Stimulated activated CD8-positive, alpha-beta memory T cell treated with anti-CD3 and anti-CD28 coated beads, Interleukin-7, amount 100 ng/mL, for 48 hours (primary cell): ENCODE measurements at places on chromosomes 13 and 19.

DNA sequence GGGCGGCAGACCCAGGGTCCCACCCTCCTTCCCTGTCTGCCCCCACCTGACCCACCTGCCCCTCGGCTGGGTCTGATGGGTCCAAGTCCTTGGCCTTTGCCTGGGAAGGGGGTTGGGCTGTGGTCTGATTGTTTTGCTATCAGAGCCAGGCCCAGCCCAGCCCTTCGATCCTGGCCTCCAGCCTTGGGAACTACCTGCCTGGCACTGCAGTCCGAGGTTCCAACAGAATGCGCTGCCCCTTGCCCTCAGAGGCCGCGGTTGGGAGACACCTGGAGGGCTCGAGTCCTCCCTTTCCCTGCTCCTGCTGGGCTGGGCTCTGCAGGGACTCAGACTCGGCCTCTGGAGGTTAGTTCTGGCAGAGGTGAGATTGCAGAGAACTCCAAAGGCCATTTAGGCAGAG lies 1.6 kb downstream of the CCL25 start:
- no peak for DNase-seq

- DNase-seq: no peak
These were observed 550 bp upstream of the DLL3 start for GRCh38 chr19:39497996-39498797.

DNA sequence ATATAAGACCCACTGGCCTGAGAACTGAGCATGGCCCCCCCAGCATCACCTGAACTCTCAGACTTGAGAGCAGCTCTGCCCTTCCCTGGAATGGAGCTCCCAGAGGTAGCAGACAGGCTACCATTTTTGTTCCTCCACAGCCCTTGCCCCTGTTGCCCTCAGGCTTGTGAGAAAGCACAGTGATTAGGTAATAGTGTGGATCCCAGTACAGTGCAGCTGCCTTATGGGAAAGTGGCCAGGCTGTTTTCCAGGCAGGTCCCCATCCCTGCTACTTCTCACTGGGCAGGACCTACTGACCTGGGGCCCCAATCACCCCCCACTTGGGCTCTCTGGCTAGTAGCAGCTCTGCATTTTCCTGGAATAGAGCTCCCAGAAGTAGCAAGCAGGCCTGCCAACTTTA lies 834.0 kb downstream of the DACH1 start:
- no peak for DNase-seq

GRCh38 chr13:44652962-44653660 lies 77.0 kb upstream of the TSC22D1 start:
- DNase-seq: no peak

GRCh38 chr13:20219577-20219976 lies 12.5 kb downstream of the GJB6 start:
- no peak for DNase-seq

GRCh38 chr13:73061876-73062275 lies 3.1 kb downstream of the KLF5 start:
- DNase-seq: no peak
